ENCODE measurements at places on chromosomes 5 and 9. TPM values are rescaled to one million over a fixed set of nuclear protein-coding genes. Genes with fewer than 3 reads are reported as not detected.
A peak's percentile ranks its signal among the peaks of the same experiment; 100 is the strongest.

The SAP30L gene
- total RNA-seq = 25.5 TPM

The CCNI2 gene
- 2.2 TPM for total RNA-seq

- no peak for DNase-seq
Measured at GRCh38 chr5:96703995-96704394, 41.8 kb downstream of the CAST start.

DNA sequence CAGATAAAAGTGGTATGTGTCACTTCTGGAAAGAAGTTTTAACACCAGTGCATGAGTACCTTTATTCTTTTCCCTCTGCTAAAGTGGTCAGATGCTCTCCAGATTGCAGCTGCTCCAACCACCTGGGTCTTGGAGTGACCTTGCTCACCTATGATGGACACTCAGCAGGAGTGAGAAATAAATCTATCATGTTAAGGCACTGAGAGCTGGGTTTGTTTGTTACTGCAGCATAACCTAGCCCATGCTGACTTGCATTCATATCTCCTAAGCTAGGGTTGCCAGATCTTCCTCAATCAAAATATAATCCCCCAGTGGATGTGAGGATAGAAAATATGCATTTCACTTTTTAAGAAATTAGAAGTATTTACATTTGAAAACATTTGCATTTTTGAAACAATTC lies 295.9 kb downstream of the AGTPBP1 start:
- no peak for DNase-seq

The C9 gene
- not detected for total RNA-seq

DNA sequence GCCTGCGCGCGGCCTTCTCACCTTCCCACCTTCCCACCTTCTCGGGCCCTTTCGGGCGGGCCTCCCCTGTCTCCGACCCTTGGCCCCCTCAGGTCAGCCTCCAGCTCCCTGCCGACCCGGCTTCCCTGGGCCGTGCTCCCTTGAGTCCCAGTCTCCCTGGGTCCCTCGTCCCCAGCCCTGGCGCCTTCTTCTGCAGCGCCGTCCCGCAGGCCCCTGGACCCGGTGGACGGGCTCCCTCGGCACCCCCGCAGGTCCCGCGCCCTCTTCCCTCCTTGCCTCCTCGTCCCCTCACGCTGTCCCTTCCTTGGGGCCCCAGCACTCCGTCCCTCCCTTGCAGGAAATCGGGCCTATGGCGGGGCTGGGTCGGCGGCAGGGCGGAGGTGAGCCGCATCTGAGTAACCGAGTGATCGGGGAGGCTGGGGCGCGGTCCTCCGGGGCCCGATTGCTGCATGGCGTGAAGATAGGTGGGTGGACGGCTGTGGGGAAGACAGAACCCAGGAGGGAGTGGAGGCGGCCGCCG lies 7.6 kb downstream of the ARPC5L start:
- DNase-seq = peak; percentile 14

The PCDHGA3 gene
- total RNA-seq = not detected

DNA sequence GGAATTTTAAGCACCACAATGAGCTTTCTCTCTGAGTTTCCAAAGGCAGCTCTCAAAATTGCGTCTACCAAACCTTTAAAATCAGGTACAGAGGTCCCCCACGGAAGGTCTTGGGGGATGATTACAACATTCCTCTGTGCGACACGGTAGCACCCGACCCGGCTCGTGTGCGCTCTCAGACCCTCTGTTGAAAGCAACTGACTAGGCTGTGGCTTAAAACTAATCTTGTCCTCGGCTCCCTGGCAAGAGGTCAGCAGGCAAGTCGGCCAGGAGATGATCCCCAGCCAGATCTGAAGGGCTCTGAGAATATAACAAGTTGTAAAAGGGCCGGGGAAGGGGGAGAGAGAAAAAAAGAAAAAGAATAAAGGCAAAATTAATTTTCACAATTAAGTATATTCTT lies 92.6 kb upstream of the LMX1B start:
- no peak for DNase-seq

- DNase-seq = no peak
Measured at GRCh38 chr9:35619800-35620158, 1.6 kb upstream of the CD72 start.

DNA sequence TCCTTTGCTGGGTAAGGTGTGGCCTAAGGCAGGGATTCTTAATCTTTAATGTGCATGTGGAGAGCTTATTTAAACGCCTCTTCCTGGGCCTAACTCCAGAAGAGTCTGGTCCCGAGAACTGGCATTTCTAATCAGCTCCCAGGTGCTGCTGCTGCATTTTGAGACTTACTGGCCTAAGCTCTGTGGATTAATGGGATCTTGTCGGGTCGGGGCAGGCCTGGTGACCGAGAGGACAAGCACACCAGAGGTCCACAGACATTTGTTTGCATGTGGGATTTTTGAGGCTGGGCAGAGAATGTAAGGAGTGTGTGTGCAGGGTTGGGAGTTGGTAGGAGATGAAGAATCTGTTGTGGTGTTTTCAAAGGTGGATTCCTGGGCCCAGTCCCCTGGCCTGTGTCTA lies 95.0 kb upstream of the DAP start:
- DNase-seq = no peak

The LRRC14B gene
- not detected for total RNA-seq

The GABRA6 gene
- total RNA-seq = not detected

The CORO2A gene
- 6.8 TPM for total RNA-seq

The PCDHGC5 gene
- total RNA-seq = not detected

DNA sequence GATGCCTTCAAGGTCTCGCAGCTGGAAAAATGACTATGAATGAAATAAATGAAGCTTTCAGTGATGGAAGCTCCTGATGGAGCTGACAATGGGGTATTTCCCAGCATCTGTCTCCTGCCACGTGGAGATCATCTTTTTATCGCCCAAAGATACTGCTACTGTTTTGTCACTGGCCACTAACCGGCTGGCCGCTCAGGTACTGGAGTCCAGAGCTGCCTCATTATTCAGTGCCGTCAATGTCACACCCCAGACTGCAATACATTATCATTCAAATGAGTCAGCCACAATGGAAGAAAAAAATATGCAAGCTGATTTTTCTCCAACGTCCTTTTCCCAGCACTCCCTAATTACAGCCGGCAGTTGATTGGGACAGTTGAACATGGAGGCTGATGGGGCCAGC lies 280.4 kb downstream of the ZSWIM6 start:
- DNase-seq = no peak

GRCh38 chr5:36528588-36528987 lies 77.8 kb upstream of the SLC1A3 start:
- no peak for DNase-seq

The WDR31 gene
- total RNA-seq = 4.9 TPM

GRCh38 chr9:134046894-134047681 lies 20.7 kb downstream of the BRD3 start:
- no peak for DNase-seq

DNA sequence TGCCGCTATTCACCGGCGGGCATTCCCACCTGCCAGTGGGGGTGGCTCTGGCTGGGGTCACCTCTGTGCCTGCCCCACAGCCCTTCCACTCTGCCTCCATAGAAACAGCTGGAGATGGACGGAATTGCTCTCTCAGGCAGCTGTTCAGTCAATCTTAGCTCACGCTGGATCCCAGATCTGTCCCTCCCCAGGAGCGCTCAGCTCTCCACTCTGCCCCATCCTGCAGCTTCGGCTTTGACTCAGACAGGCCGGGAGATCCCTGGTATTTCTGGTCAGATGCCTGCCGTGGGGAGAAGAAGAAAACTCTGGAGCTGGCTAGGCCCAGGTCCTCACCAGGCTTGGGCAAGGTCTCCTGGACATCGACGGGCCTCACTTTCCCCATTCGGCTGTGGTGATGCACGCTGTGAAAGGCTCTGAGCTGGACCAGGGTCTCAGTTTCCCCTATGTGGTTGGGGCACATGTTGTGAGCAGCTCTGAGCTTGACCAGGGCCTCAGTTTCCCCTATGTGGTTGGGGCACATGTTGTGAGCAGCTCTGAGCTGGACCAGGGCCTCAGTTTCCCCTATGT lies 7.6 kb upstream of the SLC9A3 start:
- DNase-seq = no peak

GRCh38 chr5:136012041-136012804 lies 16.6 kb upstream of the TGFBI start:
- DNase-seq = no peak

The ACOT12 gene
- total RNA-seq = not detected

DNA sequence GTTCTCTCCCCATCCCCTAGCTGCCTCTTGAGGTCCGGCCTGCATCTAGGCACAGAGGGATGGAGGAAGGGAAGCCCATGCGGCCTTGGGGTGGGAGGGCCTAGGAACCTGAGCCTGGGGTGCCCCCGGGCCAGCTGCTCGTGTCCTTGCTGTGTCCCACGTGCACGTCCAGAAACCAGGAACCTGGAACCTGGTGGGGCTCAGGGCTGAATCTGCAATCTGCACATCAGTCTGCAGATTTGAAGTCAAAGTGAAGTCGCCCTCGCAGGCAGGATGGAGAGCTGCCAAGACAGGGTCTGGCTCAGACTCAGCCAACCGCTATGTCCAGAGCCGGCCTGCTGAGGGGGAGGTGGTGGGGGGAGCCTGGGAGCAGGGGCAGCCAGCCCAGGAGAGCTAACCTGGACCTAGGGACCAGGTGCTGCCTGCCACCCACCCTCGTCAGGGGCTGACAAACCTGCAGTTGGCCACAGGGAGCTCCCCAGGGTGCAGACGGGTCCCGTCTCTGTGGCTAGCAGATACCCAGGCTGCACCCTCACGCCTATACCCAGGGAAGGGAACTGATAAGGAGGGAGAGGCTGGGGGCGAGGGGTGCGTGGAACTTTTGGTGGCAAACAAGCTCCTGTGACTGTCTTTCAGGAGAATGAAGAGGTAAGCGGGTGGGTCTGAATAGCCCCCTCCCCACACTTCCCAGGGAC lies 103.5 kb upstream of the SIMC1 start:
- DNase-seq = no peak
